ENCODE measurements at places on chromosomes 3 and 15. TPM values are rescaled to one million over a fixed set of nuclear protein-coding genes. Genes with fewer than 3 reads are reported as not detected.

DNA sequence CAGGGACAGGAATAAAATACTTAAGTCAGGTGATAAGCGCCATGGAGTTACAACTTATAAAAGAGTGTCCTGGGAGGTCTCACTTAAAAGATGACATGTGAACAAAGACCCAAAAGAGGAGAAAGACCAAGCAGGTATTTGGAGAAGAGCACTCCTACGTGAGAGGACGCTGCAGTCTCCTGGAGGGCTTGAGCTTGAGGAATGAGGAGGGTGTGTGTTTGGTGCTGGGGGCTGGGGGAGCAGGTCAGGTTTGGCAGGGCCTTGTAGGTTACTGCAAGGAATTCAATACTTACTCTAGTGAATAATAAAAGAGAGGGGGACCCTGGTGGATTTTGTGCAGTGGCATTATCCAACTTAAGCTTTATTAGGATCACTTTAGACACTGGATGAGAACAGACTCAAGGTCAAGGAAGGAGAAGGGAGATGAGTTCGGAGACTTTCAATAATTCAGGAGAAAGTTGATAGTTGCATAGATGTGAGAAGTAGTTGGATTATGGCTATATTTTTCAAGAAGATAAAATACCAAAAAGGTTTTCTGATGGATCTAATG lies 32.4 kb downstream of the TNIK start:
- H3K4me1 ChIP-seq, result peaks cover 26% of the 10 kb centered on the region

GRCh38 chr3:32316976-32317375 lies 74.7 kb upstream of the CMTM7 start:
- H3K36me3 ChIP-seq, result no peaks in the 10 kb centered on the region
- H3K27me3 ChIP-seq, result no peaks in the 10 kb centered on the region
- H3K4me3 ChIP-seq, result no peak overlapping the region
- H3K4me1 ChIP-seq, result peaks cover 1% of the 10 kb centered on the region
- H3K27ac ChIP-seq, result no peak overlapping the region

Gene CHRNA5
- 21.6 TPM for total RNA-seq

- H3K36me3 ChIP-seq, result no peaks in the 10 kb centered on the region
- DNase-seq, result peak; percentile 59
- H3K27me3 ChIP-seq, result peaks cover 9% of the 10 kb centered on the region
Measured at GRCh38 chr3:123448536-123449101, at the start of gene ADCY5. ADCY5 (minus strand) TSS chr3:123449090; CDS start chr3:123448545, 545 bp downstream.

Gene CISH
- 1.7 TPM for total RNA-seq

DNA sequence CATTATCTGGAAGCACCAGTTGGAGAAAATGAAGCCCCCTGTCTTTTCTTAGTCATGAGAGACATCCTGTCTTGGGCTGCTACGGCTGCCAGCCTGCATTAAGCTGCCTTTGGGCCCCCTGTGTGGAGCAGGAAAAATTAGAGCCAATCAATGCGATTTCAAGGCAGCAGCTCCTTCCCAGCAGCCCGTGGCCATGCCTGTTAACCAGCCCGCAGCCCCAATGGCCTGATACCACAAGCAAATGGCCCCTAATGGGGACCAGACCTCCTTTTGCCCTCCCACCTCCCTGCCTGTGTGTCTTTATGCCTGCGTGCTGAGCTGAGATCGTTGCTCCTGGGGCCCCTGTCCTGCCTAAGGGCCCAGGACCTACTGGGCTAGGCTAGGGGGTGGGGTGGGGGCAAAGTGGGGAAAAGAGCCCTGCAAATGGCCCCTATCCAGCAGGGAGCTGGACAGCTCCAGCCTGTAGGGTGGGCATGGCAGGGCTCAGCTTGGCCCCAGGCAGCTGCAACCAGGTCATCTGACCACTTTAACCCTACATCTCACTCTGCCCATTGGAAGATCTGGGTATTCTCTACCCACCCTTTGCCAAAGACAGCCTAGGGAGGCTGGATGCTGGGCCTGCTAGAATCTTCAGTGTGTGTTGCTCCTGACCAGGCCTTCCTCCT lies 53.8 kb upstream of the MRPS22 start:
- H3K27ac ChIP-seq, result no peak overlapping the region
- H3K4me1 ChIP-seq, result no peaks in the 10 kb centered on the region
- H3K4me3 ChIP-seq, result no peak overlapping the region

DNA sequence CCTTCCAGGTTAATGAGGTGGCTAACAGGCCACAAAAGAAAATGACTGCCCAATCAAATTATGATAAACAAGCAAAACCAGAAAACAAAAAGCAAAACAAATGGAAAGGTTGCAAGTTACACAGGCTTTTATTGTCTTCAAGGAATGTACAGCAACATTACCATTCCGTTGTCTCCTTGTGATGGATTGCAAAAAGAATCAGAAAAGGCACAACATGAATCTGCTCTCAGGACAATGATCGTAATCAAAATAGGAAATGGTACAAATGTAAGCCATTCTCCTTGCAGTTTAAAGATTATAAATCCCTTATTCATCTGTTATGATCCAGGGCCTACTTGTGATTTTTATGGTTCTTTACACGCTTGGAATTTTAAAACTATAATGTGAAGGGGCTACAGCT lies 125.8 kb downstream of the ECT2 start:
- no peak overlapping the region for H3K27ac ChIP-seq
- H3K36me3 ChIP-seq, result peaks cover 19% of the 10 kb centered on the region
- peaks cover 13% of the 10 kb centered on the region for H3K4me1 ChIP-seq
- H3K27me3 ChIP-seq, result no peaks in the 10 kb centered on the region
- H3K4me3 ChIP-seq, result no peak overlapping the region
- DNase-seq, result no peak

GRCh38 chr3:129974833-129975704 lies 549 bp downstream of the TRH start:
- no peaks in the 10 kb centered on the region for H3K36me3 ChIP-seq
- DNase-seq, result no peak
- no peak overlapping the region for H3K27ac ChIP-seq
- H3K4me1 ChIP-seq, result no peaks in the 10 kb centered on the region
- H3K4me3 ChIP-seq, result peak overlapping the region; percentile 82
- peaks cover 85% of the 10 kb centered on the region for H3K27me3 ChIP-seq

DNA sequence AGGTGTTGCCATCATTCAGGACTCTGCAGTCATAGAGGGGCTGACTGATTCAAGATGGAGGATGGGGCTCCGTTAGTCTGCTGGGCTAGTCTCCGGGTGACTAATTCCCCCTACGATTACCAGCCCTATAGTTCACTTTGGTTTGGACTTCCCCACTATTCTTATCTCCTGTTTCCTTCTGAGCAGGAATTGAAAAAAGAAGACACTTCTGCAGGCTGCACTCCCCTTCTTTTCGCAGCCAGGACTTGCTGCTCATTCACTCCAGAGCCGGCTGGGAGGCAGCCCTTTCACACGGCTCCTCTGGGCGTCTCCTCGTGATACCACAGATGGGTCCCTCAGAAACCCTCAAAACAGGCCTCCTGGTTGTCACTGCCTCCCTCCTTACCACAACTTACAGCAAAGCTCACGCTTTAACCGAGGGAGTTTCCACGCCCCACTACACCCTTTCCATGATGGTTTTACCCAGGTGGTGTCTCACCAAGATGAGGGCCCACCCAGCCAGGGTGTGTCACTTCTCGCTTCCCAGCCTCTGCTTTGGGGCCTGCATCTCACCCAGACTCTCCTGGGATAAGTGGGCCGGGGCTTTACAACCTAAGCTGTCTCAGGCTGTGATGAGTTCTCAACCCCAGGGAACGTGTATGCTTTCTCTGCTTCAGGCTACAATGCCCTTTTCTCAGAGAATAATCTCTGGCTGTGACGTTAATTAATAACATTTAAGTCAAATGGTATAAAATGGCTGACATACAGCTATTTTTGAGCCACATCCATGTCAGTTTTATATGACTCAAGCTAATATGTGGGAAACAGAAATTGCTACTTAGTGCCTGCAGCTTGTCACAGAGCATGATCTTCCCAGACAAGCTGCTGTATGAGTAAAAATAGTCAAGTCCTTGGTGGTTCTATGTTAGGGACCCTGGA lies 11.9 kb downstream of the CX3CR1 start:
- no peaks in the 10 kb centered on the region for H3K36me3 ChIP-seq
- no peak overlapping the region for H3K27ac ChIP-seq
- H3K4me3 ChIP-seq, result no peak overlapping the region
- peak; percentile 14 for DNase-seq

Gene LMAN1L
- not detected for total RNA-seq

GRCh38 chr3:71087143-71088018 lies 496.1 kb downstream of the FOXP1 start:
- no peak overlapping the region for H3K27ac ChIP-seq
- no peak overlapping the region for H3K4me3 ChIP-seq
- H3K27me3 ChIP-seq, result no peaks in the 10 kb centered on the region
- no peak for DNase-seq
- no peaks in the 10 kb centered on the region for H3K36me3 ChIP-seq

DNA sequence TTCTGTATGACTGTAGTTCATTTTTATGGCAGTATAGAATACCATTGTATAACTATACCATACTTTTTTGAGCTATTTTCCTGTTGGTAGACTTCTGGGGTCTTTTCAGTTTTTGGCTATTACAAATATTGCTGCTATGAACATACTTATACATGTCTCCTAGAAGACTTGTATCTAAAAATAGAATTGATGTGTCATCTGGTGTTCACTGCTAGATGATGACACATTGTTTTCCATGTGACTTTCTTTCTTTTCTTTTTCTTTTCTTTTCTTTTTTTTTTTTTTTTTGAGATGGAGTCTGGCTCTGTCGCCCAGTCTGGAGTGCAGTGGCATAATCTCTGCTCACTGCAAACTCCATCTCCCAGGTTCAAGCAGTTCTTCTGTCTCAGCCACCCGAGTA lies 69.8 kb downstream of the SH3GL3 start:
- H3K27ac ChIP-seq, result no peak overlapping the region
- no peaks in the 10 kb centered on the region for H3K4me1 ChIP-seq
- no peak for DNase-seq
- H3K36me3 ChIP-seq, result no peaks in the 10 kb centered on the region
- no peaks in the 10 kb centered on the region for H3K27me3 ChIP-seq

DNA sequence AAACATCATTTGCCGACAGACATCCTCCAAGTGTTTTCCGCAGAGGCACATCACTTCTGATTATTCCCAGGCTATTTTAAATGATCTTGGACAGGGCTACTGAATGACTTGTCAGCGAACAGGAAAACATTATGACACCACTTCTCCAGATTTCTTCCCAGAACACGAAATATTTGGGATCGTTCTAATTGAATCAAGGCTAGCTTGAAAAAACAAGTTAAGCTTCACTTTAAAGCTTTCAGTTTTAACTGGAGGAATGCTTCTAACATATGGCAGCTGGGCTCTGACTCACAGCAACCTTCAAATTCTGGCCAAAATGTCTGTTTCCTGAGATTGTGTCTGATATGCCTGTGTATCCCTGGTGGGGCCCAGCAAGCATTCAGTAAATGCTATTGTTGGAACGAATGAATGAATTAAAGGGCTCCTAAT lies 127.0 kb upstream of the ICE2 start:
- DNase-seq, result no peak
- no peak overlapping the region for H3K4me3 ChIP-seq
- H3K36me3 ChIP-seq, result no peaks in the 10 kb centered on the region
- no peaks in the 10 kb centered on the region for H3K27me3 ChIP-seq
- no peak overlapping the region for H3K27ac ChIP-seq

Gene CRTAP
- total RNA-seq, result 159 TPM

DNA sequence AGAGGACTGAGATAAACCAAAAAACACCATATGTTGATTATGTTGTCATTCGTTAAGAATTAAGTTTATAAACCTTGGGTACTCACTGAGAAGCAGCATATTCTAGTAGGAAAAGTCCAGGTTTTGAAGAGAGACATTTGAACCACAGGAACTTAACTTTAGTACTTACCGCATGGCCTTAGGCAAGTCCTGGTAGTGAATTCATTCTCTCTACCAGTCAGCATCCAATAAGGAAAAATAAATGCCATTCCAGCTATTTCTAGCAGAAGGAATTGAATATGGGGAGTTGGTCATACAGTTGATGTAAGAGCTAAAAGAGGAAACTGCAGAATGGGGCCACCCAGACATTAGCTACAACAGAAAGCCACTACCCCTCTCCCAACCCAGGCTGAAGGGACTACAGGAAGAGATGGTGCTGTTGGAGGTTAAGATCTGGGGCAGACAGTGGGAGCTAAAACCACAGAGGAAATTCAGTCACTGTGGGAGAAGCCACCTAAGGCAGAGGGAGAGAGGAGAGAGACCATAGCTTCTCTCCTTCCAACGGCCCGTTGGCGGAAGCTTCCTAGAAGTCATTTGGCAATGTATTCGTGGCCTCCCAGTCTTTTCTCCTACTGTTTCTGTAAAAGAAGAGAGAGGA lies 133.8 kb upstream of the RARB start:
- DNase-seq, result no peak
- no peaks in the 10 kb centered on the region for H3K36me3 ChIP-seq
- H3K4me1 ChIP-seq, result no peaks in the 10 kb centered on the region
- no peak overlapping the region for H3K27ac ChIP-seq
- H3K4me3 ChIP-seq, result no peak overlapping the region

- no peak for DNase-seq
- H3K27me3 ChIP-seq, result no peaks in the 10 kb centered on the region
Measured at GRCh38 chr3:14537590-14538450, 2.3 kb downstream of the GRIP2 start.

Gene AAGAB
- 41.9 TPM for total RNA-seq

GRCh38 chr15:79310612-79310984 lies 314 bp upstream of the TMED3 start:
- peak overlapping the region; percentile 91 for H3K4me3 ChIP-seq
- H3K27ac ChIP-seq, result no peak overlapping the region
- H3K27me3 ChIP-seq, result no peaks in the 10 kb centered on the region

DNA sequence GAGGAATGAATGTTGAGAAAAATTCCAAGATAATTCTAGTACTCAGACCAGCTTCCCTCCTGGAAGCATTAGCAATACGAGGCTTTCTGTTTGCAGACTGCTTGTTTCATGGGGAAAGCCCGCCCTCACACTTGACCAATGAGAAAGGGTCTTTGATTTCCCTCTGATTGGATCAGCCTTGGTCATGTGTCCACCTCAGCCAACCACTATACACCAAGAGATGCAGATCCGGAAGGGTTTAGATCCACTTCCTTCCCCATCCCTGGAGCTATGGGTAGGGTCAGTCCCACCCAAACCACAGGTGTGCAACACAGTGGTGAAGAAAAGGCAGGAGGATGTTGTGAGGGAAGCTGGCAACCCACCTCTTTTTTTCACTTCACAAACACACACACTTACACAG lies 154.7 kb downstream of the SV2B start:
- H3K4me1 ChIP-seq, result no peaks in the 10 kb centered on the region
- DNase-seq, result no peak
- no peaks in the 10 kb centered on the region for H3K27me3 ChIP-seq
- no peak overlapping the region for H3K4me3 ChIP-seq
- no peak overlapping the region for H3K27ac ChIP-seq

- peak; percentile 39 for DNase-seq
- no peak overlapping the region for H3K27ac ChIP-seq
- H3K4me1 ChIP-seq, result no peaks in the 10 kb centered on the region
- no peak overlapping the region for H3K4me3 ChIP-seq
- H3K36me3 ChIP-seq, result peaks cover 1% of the 10 kb centered on the region
- no peaks in the 10 kb centered on the region for H3K27me3 ChIP-seq
Measured at GRCh38 chr3:72924055-72924454, 36.2 kb downstream of the GXYLT2 start.

DNA sequence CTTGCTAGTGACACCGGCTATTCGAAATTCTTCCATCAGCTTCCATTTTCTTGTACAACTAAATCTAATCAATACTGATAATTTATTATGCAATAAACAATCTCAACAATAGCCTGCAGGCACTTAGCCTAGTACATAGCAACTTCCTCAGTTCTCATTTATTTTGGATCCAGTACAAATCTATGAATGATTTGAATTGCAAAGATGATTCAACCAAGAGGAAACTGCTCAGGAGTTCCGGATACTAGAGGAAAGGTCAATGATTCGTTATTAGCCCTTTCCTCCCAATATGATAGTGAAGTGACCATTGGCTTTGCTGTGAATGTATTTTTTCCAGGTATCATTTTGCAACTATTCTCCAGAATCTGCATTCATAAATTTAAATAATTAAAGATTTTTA lies 827.0 kb downstream of the CADM2 start:
- no peak for DNase-seq
- H3K4me1 ChIP-seq, result 0 out of 2 replicates have a peak, but pooled peaks cover 2% of the 10 kb centered on the region
- H3K27ac ChIP-seq, result no peak overlapping the region
- no peaks in the 10 kb centered on the region for H3K36me3 ChIP-seq
- H3K27me3 ChIP-seq, result no peaks in the 10 kb centered on the region
